Skin of body (tissue), 3 donors: ENCODE measurements at places on chromosomes 6 and 20. TPM values are rescaled to one million over a fixed set of nuclear protein-coding genes. Genes with fewer than 3 reads are reported as not detected.

The PLG gene
- not detected for total RNA-seq

The SLC17A2 gene
- total RNA-seq, result not detected

The TUBB2B gene
- total RNA-seq, result 17.8 TPM

The ARFGEF2 gene
- total RNA-seq, result 28.4 TPM

The GLP1R gene
- total RNA-seq, result 0.10 TPM

The PREX1 gene
- total RNA-seq, result 15.8 TPM

The CLPSL1 gene
- total RNA-seq, result not detected

The FERMT1 gene
- 8.2 TPM for total RNA-seq

- no peak for DNase-seq
These were observed 32.1 kb downstream of the DSTN start for GRCh38 chr20:17601957-17602356.

DNA sequence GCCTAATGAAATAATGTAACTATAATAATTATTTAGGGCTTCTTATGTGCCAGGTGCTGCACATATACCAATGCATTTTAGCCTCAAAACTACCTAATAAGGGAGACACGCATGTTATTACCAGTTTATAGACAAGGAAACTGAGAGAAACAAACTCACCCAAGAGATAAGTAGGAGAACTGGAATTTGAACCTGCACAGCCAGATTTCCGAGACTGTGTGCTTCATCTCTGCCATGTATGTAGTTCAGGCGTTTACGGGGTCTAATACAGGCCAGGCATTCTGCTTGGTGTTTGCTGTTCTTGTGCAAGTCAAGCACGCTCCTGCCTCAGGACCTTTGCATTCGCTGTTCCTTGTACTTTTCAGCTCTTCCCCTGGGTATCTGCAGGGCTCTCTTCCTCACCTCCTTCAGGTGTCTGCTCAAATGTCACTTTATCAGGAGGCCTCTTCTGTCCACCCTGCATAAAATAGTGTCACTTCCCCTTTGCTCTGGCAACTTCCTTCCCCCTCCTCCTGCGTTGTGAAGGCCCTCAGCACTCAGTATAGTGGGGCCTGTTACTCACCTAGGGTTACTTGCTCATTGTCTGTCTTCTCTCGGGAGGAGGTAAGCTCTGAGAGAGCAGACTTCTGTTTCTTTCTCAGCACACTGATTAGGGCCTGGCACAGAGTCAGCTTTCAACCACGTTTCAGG is 6.1 kb upstream of the NSFL1C start:
- DNase-seq, result no peak

DNA sequence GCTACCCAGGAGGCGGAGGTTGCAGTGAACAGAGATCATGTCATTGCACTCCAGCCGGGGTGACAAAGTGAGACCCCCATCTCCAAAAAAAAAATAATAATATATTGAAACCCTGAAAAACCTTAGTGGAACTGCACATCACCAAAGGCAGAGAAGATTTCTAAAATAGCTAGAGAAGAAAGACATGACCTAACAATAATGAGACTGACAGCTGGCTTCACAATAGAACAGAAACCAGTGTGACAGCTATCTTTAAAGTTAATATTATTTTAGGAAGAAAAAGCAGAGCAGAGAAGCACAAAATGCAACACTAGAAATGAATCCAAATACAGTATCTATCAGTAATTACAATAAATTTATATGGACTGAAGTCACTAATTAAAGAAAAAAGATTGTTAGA is 67.1 kb upstream of the FLRT3 start:
- DNase-seq, result no peak

- DNase-seq, result no peak
These were observed 174.9 kb downstream of the QKI start for GRCh38 chr6:163589387-163589786.

GRCh38 chr6:138248878-138249277 is 30.6 kb upstream of the PBOV1 start:
- DNase-seq, result no peak

DNA sequence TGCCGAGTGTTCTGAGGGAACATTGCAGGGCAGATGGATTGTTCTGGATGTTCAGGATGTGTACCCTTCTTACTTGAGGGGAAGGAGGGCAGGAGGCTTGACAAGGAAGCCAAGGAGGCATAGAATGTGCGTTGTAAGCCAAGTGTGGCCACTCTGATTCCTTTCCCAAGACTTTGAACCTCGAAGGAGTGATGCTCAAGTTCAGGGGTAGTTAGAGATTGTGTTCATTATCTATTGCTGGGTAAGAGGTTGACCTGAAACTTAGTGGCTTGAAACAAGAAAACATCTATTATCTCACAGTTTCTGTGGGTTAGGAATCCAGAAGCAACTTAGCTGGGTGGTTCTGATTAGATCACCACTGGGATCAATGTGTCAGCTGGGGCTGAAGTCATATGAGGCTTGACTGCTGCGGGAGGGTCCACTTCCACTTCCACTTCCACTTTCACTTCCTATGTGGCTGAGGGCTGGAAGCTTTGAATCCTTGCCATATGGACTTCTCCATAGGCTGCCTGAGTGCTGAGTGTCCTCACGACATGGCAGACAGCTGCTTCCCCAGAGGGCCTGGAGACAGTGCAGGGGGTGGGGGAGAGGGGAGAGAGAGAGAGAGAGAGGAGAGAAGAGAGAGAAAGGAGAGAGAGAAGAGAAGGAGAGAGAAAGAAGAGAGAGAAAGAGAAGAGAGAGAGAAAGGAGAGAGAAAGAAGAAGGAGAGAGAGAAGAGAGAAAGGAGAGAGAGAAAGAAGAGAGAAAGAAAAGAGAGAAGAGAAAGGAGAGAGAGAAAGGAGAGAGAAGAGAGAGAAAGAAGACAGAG is 6.9 kb upstream of the CD40 start:
- no peak for DNase-seq

- DNase-seq, result peak; percentile 29
These were observed 125.3 kb upstream of the PLCB4 start for GRCh38 chr20:8943631-8944030.

DNA sequence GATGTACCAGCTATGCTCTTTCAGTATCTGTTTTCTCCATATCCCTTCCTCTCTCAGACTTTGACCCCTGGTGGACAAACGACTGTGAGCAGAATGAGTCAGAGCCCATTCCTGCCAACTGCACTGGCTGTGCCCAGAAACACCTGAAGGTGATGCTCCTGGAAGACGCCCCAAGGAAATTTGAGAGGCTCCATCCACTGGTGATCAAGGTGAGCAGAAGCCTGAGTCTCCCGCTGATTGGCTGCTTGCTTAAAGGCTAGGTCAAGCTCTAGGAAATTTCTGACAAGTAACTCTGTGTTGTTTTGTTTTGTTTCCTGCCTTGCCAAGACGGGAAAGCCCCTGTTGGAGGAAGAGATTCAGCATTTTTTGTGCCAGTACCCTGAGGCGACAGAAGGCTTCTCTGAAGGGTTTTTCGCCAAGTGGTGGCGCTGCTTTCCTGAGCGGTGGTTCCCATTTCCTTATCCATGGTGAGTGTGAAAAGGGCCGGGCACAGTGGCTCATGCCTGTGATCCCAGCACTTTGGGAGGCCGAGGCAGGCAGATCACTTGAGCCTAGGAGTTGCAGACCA is 28.6 kb downstream of the C6orf89 start:
- DNase-seq, result no peak

GRCh38 chr6:87139236-87139635 is 16.1 kb upstream of the ZNF292 start:
- DNase-seq, result peak; percentile 6

DNA sequence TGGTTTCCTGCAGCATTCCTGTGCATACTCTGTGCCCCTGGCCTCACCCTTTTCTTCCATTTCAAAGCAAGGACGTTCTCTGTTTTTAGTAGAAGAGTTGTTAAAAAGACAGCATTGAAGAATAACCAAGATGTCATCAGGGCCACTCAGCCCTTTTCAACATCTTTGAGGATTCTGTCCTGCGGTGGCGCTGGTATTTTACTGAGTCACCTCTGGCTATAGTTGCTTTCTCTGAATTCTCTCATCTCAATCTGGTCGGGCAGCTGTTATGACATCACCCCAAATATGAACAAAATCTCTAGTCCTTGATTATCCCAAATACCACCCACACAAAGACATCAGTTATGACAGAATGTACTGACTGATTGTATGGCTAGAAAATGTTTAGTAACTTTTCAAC is 204.2 kb downstream of the GRIK2 start:
- DNase-seq, result no peak

DNA sequence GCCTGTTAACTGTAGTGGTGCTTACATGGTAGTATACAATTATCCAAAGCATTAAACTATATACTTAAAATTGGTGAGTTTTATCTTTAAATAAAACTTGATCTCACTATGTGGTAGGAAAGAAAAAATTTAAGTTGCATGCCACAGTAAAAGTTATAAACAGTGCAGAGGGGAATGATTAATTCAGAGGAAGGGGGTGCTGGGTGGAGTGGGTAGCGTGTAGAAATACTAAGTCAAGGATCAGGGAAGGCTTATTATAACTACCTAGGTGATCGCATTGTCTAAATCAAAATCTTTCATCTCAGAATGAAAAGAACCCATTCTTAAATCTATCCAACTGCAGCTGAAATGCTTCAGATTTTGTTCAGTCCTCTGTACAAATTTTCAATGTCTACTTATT is 428.3 kb downstream of the ADGRB3 start:
- no peak for DNase-seq

GRCh38 chr6:91626911-91627310 is 1040.0 kb upstream of the MAP3K7 start:
- DNase-seq, result no peak

- DNase-seq, result no peak
These were observed 65.2 kb upstream of the UST start for GRCh38 chr6:148681666-148682065.

DNA sequence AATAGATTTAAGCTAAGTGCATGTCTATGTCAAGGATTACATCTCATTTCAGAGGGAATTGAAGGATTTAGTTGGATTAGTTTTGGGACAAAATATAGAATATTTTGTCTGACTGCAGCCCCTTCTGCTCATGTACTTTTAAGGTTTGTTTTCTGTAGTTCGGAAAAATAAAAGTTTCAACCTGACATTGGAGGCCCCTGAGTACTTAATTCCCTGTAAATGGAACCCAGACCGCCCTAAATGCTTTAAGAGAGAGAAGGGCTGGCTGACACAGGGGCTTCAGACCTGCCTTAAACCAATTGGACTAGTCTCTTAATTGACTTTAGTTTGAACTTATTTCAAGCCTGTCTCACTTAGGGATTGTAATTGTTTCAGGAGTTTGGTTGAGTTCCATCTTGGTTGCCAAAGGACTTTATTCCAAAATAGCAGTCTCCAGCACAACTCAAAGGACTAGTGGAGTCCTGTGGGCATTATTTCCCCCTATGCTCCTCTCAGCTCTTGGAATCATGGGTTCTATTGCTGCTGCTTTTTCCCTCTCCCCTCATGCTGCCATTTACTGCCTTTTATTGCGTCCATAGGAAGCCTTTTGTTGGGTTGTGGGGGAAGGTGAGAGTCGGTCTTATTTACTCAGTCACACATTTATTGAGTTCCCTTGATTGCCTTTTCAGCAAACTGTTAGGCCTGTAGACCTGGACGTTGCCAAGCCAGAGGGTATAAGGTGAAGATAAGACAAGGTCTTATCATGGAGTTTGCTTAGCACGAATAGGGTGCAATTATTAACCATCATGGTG is 14.5 kb downstream of the BRD2 start:
- no peak for DNase-seq

- no peak for DNase-seq
These were observed 301.8 kb downstream of the BTBD9 start for GRCh38 chr6:38337819-38338465.

DNA sequence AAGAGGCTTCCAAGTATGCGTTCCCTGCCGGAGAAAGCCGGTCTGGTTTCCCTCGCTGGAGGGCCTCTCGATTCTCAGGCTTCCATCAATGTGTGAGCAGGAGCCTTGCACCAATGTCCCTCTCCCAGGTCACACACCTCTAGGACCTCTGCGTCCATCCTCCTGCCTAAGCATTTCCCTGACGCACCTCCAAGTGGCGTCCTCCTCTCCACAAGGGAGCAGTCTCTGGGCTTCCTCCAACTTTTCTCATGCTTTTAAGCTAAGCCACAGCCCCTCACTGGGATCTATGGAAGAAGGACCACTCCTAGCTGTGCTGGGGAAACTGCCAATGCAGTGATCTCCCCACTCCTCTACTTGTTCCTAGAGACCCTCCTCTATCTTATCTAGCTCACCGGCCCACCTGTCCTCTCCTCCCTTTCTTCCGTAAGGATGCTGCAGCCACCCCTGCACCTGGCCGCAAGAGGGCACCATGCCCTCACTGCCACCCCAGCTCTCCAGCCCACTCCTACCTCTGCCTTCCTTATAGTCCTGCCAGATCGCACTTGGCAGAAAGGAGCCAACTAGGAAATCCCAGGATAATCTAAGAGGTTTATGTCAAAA is 258.7 kb downstream of the LRFN2 start:
- DNase-seq, result no peak

GRCh38 chr20:25496968-25497401 is 88.3 kb downstream of the NINL start:
- DNase-seq, result no peak
